ENCODE measurements at places on chromosomes 1 and 21.

DNA sequence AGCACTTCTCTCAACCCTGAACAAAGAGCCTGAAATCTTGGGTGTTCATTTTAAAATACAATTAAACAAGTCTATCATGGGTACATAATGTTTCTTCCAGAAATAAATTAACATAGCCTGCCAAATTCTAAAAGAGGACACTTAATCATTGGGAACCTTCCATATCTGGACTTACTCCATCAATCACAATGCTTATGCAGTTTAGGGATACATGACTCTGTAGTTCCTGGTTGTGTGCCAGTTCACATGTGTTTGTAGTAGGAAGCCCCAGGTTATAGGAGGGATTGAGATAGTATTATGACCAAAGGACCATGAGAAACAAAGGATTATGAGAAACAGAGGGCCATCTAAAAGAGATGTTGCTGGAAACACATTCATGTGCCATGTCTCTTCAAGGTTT, 19.1 kb upstream of the DAB1 start:
- ATAC-seq: no peak

DNA sequence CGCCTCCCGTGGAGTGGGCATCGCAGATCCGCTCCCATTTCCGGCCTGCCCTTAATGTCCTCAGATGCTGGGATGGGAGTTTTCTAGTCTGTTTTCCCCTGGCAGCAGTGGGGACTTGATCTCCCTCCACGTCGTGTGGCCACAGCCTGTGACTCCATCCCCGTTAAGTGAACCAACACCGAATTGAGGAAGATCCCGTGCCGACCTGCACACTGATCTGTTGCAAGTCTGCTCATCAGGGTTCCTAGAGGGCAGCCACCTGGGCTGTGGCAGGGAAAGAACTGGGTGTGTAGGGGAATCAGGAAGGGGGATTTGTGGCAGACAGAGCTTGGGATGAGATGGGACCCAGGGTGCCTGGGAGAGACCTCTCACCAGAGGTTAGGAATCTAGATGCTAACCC, 23.3 kb upstream of the CDK18 start:
- no peak for ATAC-seq

DNA sequence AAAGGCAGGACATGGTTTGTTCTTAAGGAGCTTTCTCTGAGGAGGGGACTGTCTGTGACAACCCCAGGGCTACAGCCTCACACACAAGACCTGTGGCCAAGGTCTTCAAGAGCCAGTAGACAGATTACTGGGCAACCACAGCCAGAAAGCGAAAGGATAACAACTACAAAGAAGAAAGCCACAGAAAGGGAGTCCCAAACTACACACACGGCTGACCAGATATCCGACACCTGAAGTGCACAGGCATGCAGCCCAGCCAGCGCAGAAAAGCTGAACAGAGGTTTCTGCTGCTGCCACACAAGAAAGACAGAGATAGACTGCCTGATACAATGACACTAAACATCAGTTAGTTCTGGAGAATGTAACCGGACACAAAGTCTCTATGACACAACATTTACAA, 21.4 kb upstream of the NADK start:
- no peak for ATAC-seq

- ATAC-seq: no peak
These were observed 6.9 kb downstream of the FMN2 start for GRCh38 chr1:240098534-240098933.

GRCh38 chr1:38030596-38031512, 15.7 kb downstream of the POU3F1 start:
- no peak for ATAC-seq

DNA sequence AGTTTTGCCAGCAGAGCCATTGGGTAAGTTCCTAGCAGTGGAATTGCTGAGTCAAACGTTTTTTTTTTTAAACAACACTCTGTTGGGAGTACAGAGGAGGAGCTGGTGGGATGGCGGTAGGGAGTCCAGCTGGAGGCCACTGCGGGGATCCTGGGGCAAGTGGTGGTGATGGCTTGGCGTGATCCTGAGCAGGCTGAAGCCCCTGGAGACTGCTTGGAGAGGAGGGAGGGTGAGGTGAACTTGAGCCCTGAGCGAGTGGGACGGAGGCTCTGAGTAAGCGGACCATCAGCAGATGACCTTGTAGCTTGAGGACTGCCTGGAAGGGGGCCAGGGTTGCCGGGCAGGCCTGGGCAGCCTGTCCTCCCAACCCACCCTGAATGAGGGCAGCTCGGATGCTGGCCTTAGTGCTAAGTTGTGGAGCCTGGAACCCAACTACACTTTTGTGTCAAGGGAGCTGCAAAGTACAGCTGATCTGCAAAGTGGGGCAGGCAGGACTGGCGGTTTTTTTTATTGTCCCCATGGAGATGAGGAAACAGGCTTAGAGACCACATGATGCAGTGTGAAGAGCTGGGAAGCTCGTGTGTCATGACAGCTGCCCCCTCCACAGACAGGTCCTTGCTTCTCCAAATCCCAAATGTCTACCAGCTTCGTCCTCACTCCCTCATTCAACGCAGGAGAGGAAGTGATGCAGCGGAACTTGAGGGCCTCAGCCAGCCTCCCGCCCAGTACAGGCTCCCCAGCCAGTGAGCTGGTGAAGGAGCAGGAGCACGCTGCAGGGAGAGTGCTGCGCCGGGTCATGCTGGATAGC, 20.2 kb downstream of the MRPL37 start:
- ATAC-seq: peak; percentile 85

DNA sequence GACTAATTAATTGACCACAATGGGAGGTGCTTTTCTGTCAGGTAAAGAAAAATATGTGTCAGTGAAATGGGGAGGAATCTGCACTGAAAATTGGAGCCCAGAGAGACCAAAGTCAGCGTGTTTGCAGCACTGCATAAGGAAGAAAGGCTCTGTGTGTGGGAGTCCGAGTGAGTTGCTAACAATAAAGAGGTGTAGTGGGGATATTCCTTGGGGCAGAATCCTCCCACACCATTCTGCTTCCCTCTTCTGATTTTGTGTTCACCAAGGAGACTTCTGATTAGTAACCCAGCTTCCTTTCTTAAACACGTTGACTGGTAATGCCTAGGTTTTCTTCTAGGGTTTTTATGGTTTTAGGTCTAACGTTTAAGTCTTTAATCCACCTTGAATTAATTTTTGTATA, 240.5 kb downstream of the RPS6KC1 start:
- no peak for ATAC-seq

- ATAC-seq: no peak
These were observed 33.4 kb downstream of the PSMG1 start for GRCh38 chr21:39149882-39150281.

- no peak for ATAC-seq
These were observed 88.8 kb downstream of the TNNI3K start for GRCh38 chr1:74323937-74324473.

DNA sequence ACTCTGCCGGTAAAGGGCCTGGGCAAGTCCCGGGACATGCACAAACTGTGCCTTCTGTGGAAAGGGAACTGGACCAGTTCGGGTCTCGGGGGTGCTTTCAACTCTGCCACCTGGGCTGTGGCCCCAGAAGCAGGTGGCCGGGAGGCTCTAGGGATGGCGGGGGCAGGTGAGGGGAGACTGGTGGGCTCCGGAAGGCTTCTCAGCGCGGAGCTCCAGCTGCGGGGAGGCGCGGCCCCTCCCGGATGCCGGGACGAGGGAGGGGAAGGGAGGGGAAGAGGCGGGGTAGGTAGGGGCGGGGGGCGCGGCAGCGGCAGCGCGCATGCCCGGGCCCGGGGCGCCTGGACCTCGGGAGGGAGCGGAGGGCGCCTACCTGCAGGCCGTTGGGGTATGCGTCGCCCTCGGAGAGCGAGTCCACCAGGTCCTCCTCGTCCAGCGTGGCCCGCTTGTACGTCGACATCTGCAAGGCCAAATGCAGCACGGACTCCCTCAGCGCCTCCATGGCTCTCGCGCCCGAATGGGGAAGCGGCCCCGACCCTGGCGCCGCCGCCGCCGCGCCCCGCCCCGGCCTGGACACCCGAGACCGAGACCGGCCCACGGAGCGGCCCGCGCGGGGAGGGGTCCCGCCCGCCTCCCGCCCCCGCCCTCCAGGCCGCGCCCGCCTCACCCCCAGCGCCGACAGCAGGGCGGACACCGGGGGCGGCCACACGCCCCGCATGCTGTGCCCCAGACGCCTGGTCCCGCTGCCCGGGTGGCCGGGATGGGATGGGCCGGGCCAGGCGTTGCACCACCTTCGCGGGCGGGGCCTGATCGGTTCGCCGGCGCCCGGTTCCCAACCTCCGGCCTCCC, at the start of gene ECE1:
ECE1 (minus strand) TSS at position 764 of the 846 bp plus-strand sequence; CDS start at position 715, 49 bp downstream.
- peak; percentile 84 for ATAC-seq

DNA sequence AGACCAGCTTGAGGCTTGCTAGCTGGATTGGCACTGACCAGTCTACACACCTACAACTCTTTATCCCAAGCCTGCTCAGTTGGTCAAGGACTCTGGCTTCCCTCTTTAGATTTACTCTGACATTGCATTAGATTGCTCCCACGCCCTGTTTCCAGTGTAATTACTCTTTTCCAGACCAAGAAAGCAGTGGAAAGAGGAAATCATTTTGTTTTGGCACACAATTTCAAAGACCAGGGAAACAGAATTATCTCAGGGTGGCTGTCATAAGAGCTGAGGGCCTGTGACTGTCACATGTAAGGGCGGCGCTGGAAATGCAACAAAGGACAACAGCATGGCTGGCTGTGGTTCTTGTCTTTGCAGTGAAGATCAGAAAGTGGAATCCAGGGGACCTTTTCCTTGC, 302.7 kb downstream of the HHAT start:
- no peak for ATAC-seq

- peak; percentile 66 for ATAC-seq
These were observed 30.1 kb downstream of the EDN2 start for GRCh38 chr1:41454406-41454805.

DNA sequence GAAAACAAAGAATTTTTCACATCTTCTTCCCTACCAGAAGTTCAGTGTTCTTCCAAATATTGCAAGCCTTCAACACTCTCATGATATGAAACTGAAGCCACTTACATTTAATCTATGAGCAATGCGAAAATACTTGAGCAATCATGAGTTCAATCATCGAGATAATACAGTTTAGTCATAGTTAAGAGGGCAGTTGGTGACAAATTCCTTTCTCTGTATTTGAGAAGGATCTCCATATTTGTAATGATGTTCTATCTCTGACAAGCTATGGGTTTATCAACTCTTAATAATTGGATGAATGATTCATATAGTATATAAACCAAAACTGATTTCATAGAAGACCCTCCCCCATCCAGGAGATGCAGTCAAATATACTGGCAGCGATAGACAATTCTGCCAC, 29.7 kb upstream of the PYHIN1 start:
- no peak for ATAC-seq

- ATAC-seq: no peak
These were observed 77.9 kb downstream of the CDC7 start for GRCh38 chr1:91578320-91579109.

DNA sequence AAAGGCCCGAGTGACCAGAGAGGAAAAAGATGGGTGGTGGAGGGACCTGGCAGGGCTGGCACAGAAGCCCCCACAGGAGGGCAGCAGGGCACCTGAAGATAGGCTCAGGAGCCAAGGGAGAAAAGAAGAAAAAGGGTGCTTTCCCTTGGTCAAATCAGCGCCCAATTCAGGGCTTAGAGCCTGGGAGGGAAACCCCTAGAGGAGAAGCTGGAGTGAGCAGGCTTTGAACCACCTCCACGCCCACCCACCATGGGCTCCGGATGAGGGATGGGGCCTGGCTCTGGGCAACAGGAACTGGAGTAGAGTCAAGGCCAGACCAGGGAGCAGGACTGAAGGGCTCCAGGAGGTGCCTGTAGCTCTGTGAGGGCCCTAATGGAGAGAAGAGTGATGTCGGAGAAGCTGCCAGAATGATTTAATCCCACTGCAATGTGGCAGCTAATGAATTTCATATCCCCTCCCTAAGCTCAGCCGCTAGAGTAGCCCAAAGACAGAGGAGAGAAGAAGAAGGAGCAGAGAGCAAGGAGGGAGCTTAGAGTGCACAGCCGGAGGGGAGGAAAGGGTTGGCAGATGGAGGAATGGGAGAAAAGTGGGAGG, 12.0 kb upstream of the PRELP start:
- ATAC-seq: peak; percentile 91

DNA sequence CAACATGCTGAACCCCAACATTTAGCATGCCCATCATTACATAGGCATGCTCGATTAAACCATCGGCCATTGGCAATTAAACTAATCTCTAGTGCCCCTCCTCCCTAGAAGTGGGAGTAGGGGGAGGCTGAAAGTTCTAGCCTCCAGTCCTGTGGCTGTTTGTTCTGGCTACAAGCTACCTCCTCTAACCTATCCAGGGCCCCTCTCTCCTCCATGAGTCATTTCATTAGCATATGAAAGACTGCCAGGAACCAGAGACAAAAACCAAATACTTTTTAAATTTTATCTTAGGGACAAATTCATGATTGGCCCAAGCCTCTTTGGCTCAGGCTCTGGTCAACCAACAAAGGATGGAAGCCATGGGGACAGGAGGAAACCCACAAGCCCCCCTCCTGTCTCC, 231.1 kb downstream of the CACNA1E start:
- ATAC-seq: no peak

GRCh38 chr1:88509379-88509778, 174.7 kb upstream of the PKN2 start:
- no peak for ATAC-seq

DNA sequence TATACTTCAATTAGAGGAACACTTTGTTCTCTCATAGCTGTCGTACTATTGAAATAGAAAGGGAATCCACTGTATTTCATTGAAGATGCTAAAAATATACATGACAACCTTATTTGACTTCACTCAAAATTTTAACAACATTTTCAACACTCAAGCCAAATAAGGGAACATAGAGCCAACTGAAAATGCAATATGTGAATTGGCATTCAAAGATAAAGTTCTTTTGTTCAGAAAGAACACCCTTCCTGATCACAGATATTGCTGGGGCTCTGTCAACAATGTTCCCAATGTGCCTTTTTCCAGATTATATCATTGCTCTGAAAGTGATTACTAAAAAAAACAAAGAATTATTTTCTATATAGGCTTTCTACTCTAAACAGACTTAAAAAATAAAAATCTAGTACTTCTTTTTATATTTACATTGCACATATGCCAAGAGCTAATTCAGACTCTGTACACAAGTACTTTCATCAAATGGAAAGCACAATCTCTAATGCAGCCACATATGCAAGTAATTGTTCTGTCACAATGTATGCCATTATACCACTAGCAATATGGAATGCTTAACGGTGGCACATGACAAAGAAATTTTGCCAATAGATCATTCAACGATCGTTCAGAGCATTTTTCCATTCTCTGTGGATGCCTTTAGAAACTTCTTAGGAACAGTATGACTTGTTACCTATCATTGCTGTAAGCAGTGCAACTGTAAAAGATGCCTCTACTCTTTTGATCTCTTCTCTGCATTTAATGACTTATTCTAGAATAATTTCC, 171.0 kb downstream of the EIF4G3 start:
- no peak for ATAC-seq

DNA sequence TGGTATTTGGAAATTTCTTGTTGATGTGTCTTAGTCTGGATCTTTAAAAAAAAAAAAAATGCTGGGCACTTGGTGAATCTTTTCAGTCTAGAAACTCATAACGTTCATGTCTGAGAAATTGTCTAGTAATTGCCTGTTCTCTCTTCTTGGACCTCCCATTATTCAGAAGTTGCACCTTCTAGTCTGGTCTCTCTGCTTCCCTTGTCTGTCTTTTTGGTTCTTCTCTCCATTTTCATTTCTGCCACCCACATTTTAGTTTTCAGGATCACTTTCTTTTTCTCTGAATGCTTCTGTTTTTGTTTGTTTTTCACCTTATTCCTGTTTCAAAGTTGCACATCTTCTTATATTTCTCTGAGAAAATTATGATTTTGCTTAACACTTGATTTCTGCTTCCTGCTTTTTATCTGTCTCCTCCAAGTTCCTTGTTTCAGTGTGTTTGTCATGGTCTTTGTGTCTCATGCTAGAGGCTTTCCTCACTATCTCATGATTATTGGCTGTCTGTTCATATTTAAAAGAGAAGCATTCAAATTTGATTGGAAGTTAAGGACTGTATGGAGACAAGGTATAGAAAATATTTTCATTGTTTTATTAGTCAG, 21.3 kb downstream of the BACE2 start:
- no peak for ATAC-seq

Measured in motor neuron (in vitro differentiated cells).